AG20443 (cell line): ENCODE measurements at places on chromosomes 6 and 20.

DNA sequence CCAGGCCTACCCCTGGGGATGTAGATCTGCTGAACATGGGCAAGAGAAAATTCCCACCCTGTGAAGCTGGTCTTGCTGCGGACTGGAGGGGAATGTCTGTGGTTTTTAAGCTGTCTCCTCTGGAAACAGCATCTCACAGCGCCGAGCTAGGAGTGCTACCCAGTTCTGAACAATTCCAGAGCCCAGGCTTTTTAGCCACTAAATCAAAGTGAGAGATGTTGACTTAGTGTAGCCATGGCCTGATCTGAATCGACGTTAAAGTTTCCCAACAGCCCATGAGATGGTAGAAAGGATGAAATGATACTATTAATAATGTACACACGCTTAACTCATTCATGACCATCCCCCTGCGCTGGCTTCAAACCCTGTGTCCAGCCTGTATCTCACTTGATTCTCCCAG is 63.7 kb downstream of the KCNB1 start:
- no peak for DNase-seq

DNA sequence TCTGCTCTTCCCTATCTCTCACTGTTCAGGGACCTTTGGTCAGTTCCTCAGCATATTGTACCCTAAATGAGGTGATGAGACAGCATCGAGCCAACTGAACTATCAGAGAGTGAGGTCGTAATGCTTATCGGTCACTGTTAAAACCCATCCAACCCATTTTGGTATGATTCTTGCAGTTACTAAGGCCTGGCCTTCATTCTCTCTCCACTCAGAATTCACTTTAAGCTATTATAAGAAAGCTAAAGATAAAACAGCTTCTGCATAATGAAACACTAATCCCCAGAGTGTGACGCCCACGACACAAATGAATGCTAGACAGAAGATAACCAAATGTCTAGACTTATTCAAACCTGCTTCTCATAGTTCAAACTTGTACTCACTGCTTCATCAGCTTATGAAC is 175.8 kb downstream of the GMPR start:
- no peak for DNase-seq

- DNase-seq = no peak
These were observed 66.8 kb upstream of the MYL9 start for GRCh38 chr20:36474563-36474962.

- DNase-seq = no peak
These were observed 232.3 kb upstream of the GMDS start for GRCh38 chr6:2477666-2478065.

DNA sequence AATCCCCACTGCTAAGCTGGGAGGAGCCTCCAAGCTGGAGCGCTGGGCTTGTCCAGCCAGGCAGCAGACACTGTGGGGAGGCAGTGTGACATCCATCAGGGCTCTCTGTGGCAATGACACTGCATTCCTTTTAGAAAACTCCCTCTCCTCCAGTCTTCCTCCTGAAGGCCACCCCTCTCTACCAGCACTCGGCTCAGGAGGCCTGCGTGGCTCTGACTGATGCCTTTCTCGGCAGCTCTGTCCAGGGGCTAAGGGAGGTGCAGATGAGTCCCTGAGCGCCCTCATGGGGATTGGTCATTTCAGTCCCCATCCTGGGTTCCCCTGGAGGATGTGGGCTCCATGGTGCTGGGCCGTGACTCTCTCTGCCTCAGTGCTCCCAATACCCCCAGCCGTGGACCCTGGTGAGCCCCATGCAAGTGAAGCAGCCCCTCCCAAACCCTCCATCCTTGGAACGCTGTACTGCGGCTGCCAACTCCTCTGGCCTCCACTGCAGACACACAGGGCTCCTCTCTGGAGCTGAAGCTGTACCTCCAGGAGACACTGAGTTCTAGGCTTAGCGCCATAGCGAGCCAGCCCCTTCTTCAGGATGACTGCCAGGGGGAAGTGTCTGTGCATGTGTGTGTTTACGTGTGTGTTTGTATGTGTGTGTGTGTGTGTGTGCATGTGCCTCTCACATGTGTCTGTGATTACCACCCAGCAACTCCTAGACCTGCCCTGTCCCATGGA is 209.6 kb downstream of the ERMARD start:
- DNase-seq = no peak
